ENCODE measurements at places on chromosomes 5 and 9.

DNA sequence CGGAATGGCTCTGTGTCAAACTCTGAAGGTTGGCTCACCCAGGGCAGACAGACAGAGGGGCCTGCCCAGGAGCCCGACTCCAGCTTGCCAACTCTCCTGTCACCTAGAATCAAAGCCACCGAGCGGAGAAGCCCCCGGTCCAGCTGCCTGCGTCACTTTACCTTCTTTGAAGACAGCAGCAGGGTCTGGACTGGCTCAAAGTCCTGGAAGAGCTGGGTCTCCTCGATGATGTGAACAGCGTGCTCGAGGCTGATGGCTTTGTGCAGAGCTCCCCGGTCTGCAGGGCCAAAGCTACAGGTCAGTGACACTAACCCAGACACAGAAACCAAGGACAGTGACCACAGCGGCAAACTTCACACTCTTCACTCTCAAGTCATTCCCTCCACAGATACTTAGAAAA lies 67.9 kb downstream of the SECISBP2 start:
- no peak for DNase-seq

DNA sequence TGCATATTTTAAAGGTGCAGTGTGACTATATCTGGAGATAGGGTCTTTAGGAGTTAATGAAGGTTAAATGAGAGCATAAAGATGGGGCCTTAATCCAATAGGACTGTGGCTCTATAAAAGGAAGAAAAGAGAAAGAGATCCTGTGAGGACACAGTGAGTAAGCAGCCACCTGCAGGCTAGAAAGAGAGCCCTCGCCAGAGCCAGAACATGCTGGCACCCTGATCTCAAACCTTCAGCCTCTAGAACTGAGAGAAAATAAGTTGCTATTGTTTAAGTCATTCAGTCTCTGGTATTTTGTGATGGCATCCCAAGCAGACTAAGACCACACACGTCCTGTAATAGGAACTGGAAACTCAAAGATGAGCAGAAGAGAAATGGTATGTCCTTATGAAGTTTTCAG lies 41.0 kb downstream of the RNF180 start:
- DNase-seq, result no peak

DNA sequence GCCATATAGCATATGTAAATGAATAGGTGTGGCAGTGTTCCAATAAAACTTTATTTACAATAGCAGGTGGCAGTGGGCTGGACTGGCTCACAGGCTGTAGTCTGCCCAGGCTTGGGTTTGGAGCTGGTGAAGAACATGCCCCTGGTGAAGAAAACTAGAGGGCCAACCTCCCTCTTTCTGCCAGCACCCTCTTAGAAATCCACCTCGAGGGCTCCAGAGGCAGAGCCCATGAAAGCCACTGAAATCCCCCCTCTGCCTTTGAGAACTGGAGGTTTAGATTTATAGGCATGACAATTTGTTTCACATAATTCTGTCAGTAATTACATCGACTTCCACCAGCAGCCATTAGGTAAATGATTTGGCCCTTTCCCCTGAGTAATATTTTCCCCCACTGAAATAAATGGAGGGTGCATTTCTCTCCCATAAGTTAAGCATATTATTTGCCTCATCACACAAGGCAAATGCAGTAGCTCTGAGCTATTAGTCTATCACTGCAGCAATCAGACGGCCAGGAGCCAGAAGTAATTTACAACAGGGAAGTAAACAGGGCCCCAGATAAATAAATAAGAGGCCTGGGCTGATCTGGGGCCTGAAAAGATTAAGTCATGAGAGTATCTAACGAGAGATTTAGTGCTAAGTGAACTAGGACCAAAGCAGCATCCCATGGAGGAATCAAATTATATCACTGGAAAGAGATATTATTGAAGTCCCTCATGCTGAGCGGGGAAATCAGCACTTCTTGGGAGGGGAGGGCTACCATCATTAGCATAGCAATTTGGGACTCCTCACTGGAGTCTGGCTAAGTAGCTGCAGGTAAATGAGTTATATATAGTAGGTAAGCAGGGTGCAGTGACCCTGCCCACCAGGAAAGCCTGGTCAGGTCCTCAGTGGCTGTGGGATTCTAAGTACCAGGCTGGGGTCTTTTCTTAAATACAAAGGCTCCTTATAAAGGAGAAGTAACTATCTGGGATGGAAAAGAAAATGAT lies 123.9 kb downstream of the SLIT3 start:
- DNase-seq, result no peak

DNA sequence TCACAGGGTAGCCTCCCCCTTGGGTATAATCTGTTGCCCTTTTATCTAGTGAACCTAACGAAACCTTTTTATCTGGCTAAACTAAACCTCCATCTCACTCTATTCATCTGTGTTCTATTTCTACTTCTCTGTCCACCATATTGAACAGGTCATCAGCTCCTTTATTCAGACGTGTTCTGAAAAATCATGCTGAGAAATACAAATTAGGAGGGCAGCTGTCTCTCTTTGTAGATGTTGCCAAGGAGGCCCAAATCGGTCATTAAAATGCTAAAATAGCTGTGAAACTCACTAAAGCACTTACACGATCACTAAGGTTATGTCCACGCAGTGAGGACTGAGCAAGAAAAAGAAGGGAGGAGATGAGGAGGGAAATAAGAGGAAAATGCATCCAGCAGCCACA lies 115.6 kb upstream of the RETREG1 start:
- DNase-seq, result no peak

DNA sequence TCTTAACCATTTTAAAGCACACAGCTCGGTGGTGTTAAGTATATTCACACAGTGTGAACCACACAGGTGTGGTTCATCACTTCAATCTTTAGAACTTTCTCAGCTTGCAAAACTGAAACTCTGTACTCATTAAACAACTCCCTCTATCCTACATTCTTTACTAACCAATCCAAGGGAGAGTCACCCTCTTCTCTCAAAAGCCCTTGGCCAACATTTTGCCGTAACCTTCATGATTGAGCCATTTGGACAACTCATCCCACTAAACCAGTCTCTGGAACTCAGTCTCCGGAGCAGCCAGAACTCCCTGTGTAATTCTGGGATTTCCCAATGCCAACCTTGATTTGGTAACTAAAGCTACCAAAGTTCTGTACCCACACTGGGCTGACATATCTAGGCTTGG lies 84.7 kb downstream of the TTC39B start:
- DNase-seq, result no peak

DNA sequence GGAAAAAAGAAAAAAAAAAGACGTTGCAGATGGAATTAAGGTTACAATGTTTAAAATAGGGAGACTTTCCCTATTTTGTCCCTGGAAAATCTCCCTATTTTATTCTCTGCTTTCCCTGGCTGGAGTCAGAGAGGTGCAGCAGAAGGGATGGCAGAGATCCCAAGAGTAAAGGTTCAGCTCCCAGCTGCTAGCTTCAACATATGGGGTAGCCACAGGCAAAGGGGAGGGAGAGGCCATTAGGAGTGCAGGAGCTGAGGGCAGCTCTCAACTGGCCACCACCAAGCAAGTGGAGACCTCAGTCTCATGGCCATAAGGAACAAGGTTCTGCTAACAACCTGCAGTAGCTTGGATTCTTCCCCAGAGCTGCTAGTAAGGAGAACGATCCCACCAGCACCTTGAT lies 367.0 kb upstream of the DAP start:
- no peak for DNase-seq

DNA sequence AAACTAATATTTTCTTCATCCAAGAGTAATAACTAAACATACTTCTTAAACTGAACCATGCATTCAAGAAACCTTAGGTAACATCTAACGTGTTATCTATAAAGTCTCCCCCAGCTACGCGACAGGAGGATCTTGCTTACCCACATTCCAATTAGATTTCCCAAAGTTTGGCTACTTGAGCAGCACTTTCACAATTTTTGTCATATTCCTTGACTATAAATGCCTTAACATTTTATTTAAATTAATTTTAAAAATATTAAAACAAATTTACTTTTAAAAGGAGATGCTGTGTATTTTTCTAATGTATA lies 25.3 kb upstream of the IFNE start:
- DNase-seq, result no peak

GRCh38 chr5:10489810-10490426 lies 48.2 kb downstream of the ROPN1L start:
- no peak for DNase-seq

- no peak for DNase-seq
These were observed 144.1 kb downstream of the EBF1 start for GRCh38 chr5:158955636-158956035.

GRCh38 chr5:94174748-94175411 lies 433.5 kb upstream of the POU5F2 start:
- DNase-seq, result no peak

- no peak for DNase-seq
These were observed 71.4 kb upstream of the STARD4 start for GRCh38 chr5:111583758-111584203.

GRCh38 chr5:88660947-88661805 lies 221.8 kb downstream of the MEF2C start:
- DNase-seq, result peak; percentile 95

GRCh38 chr5:159641371-159642039 lies 274.8 kb upstream of the ADRA1B start:
- no peak for DNase-seq

DNA sequence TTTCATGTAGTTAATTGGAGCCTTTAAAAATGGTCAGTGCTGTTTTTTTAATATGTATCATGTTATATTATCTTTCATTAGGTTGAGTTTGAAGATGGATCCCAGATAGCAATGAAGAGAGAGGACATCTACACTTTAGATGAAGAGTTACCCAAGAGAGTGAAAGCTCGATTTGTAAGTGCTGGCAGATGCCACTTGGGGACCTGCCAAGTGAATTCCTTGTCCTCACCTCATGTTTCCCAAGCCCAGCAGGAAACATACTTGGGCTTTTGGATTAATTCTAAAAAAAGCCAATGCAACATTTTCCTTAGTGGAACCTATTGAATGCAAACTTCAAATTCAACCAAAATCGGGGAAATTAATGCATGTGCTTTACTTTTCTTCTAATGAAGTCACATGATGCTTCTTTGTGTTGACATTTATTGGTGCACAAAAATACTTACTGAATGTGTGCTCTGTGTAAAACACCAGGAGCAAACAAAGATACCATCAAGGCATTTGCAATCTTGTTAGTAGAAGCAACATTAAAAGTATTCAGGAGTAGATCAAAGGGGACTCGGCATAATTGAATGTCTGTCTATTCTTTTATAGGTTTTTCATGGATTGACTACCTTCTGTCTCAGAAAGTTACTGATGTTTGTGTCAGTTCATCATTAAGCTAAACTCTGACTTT lies 412.1 kb downstream of the KDM4C start:
- DNase-seq, result no peak

GRCh38 chr5:42840269-42840668 lies 28.6 kb upstream of the SELENOP start:
- no peak for DNase-seq

DNA sequence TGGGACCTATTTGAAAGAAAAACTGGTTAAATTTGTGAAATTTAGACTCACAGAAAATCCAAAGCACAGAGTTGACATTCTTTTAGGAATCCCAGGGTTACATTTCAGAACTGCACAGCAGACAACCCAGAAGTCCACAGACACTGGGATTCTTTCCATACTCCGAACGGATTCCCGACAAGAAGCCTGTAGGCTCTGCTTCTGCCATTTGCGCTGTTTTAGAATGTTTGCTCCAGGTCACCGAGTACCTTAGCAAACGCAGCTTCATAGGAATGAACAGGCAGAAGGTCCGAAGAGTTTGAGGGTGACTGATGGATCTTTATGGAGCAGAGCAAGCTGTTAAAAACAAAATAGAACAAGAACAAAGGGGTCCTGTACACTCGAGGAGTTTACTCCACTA lies 84.5 kb upstream of the NFIB start:
- peak; percentile 5 for DNase-seq

DNA sequence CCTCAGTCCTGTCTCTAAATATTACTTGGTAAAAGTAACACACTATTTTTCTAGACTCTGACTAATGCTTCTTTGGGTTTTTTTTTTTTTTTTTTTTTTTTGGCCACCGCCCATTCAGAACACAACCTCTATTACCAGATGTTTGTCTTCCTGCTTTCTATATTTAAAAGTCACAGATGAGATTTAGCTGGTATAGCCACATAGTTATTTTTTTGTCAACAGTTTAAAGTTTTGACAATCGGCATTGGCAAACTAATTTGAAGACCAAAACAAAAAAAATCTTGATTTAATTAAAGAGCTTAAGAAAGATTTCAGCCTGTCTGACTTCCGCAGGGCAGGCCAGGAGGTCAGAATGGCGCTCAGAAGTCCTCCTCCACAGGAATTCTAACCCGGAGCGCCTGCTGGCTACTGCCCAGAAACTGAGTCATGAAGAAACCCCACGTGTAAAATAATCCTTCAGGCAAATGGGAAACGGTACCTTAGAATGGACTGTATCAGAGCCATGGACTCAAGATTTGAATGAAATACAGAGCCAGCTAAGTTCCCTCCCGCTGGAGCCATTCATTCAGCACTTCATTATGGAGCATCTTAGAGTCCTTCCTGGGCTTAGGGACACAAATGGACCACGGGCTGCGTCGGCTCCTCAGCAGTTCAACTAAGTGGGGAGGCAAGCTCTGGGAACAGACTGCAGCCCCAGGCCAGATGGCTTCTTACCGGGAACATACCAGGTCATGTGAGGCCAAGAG lies 55.6 kb downstream of the PTPDC1 start:
- DNase-seq, result no peak

GRCh38 chr5:119270960-119271757 lies 84.7 kb upstream of the TNFAIP8 start:
- no peak for DNase-seq

GRCh38 chr5:60887746-60888145 lies 43.7 kb upstream of the ELOVL7 start:
- DNase-seq, result no peak

DNA sequence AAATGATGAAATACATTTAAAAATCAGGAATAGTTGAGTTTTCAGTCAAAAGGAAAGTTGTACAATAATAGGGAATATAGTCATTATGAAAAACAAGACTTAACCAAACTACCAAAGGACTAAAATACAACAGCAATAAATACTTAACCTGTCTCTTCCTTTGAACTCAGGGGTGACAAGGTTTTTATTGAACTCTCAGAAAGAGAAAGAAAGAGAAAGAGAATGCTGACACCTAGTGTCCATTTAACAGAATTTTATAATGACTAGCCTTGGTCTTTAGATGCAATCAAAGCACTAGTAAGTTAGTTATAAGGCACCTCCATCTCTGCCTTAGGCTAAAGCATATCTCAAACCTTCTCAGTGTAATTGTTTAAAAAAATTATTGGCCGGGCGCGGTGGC lies 47.5 kb downstream of the UIMC1 start:
- peak; percentile 36 for DNase-seq

DNA sequence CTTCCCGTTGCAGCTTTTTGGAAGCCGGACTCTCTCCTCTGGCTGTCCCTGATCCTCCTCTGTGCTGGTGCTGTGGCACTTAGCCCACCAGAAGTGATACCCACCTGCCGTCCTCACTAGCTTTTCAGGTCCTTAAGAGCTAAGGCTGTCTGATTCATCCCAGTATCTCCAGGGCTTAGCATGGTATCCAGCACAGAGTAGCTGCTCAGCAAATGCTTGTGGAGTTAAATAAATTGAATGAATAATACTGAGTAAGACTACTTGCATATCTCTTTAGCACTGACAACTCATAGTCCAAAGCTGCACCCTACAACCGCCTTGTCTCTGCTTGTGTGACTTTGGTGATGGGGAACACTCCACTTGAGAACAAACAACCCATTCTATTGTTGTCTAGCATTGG lies 7.7 kb upstream of the XPA start:
- no peak for DNase-seq

- no peak for DNase-seq
These were observed 586.0 kb downstream of the CCDC171 start for GRCh38 chr9:16138561-16139491.

Data from hippocampal formation (tissue), 2 donors.